ENCODE measurements at places on chromosomes 6 and 20.
A peak's percentile ranks its signal among the peaks of the same experiment; 100 is the strongest.

DNA sequence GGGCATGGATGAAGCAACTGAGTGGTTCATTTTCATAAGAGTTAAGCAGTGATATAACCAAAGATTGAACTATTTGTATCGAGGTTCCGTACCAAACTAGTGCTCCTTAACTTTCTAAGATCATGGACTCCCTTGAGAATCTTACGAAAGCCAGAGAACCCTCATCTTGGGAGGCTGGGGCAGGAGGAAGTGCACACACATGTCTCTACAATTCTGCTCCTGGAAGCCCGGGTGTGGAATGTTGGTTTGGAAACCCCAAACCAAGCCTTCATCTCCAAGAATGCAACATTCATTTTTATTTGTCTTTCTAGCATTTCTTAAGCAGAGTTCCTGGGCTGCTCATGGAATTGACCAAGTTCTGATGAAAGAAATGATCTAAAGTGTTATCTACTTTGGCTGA is 250.5 kb upstream of the PRND start:
- DNase-seq, result no peak

GRCh38 chr6:22068561-22069305 is 228.1 kb downstream of the PRL start:
- DNase-seq, result no peak

DNA sequence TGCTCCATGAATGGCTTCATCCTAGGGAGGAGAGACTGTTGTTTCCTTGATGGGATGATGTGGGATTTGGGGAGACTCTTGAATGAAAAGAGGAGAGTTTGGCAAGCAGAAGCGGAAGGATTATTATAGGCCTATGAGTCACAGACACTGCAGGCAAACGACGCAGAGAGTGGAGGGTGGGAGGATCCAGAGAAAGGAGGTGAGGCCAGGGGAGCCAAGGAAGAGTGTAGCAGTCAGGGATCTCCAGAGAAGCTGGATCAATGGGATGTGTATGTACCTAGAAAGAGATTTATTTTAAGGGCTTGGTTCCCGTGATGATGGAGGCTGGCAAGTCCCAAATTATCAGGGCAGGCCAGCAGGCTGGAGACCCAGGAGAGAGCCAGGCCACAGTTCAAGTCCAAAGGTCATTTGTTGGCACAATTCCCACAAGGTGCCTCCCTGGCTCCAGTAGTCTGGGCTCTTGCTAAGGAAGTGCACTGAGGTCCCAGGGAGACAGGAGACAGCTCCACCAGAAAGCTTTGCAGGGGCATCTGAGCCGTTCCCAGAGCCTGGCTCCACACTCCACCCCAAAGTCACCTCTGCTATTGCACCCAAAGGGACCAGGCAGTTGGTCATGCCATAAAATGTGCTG is 76.0 kb downstream of the ADTRP start:
- DNase-seq, result no peak

- DNase-seq, result peak; percentile 85
These were observed 8.3 kb downstream of the CEP250 start for GRCh38 chr20:35463455-35464300.

DNA sequence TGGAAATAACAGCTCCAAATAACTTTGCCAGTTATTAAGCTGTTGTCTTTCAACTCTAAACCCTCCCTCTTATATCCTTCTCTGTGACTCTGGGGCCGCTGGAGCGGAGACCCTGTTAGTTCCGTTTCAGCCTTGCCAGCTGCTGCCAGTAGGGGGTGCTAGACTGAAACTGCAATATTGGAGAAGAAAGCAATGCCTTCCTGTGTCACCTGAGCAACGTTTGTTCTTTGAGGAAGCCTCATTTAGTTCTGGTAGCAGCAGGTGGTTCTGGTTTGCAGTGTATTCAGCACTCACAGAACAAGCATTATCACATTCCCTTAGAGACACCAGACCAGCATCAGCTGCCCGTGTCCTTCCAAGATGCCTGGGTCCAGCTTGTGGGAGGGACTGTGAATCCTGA is 22.9 kb upstream of the JAG1 start:
- peak; percentile 36 for DNase-seq
